ENCODE measurements at places on chromosomes 3 and 15.

- DNase-seq = no peak
Measured at GRCh38 chr15:90620379-90621067, 90.8 kb downstream of the CRTC3 start.

GRCh38 chr3:9786209-9786739 is 6.0 kb downstream of the TADA3 start:
- DNase-seq = no peak

GRCh38 chr3:125480656-125481374 is 39.2 kb downstream of the SNX4 start:
- DNase-seq = no peak

DNA sequence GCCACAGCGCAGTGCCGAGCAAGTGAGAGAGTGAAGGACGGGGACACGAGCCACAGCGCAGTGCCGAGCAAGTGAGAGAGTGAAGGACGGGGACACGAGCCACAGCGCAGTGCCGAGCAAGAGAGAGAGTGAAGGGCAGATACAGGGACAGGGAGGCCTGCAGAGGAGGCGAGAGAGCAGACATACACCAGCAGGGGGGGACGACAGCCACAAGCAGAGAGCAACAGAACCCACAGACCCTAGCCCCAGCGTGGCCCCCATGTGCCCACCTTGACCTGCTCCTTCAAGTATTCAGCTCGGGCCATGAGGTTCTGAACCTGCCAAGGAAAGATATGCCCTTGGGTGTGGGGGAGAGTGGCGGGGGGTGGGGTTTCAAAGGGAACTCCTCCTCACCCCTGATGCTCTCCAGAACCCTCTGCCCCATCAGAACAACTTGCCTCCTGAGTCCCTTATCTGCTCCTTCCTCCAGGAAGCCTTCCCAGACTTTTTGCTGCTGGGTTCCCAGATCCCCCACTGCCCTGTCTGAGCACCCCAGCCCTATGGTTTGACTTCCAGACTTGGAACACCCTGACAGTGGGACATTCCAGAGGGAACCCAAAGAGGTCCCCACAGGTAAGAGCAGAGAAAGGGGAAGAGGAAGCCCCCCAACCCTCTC is 5.3 kb downstream of the ULK3 start:
- no peak for DNase-seq

- DNase-seq = no peak
Measured at GRCh38 chr15:62359416-62359815, 194.3 kb upstream of the C2CD4B start.

DNA sequence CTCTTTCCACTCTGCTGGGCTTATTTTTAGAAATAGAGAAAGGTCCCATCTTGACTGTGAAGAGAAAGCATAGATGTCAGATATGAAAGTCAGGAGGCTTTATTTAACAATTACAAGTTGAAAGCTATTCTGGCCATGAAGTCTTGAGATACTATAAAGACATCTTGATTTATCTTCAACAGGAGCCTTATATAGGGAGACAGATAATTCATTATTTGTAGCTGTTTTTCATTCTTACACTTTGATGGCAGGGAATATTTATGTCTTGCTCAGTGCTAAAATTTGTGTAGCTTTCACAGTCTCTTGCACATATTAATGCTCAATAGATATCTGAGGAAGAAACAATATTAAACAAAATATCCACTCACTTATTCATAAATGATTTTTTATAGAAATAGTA is 248.8 kb downstream of the C3orf38 start:
- no peak for DNase-seq

GRCh38 chr15:85480923-85481322 is 100.5 kb downstream of the AKAP13 start:
- no peak for DNase-seq

All from activated naive CD8-positive, alpha-beta T cell treated with anti-CD3 and anti-CD28 coated beads, Interleukin-2, amount 50 U/mL, for 16 hours (primary cell).